Dermis microvascular lymphatic vessel endothelial cell (primary cell): ENCODE measurements at places on chromosomes 16 and 17. TPM values are rescaled to one million over a fixed set of nuclear protein-coding genes. Genes with fewer than 3 reads are reported as not detected.
A peak's percentile ranks its signal among the peaks of the same experiment; 100 is the strongest.

- no peak for DNase-seq
Observed at GRCh38 chr17:82242698-82242976, 13.8 kb downstream of the SLC16A3 start.

GRCh38 chr16:50797456-50797855 is 55.6 kb downstream of the CYLD start:
- no peak for DNase-seq

GRCh38 chr16:48076455-48077012 is 79.3 kb downstream of the ABCC12 start:
- DNase-seq, result peak; percentile 29

DNA sequence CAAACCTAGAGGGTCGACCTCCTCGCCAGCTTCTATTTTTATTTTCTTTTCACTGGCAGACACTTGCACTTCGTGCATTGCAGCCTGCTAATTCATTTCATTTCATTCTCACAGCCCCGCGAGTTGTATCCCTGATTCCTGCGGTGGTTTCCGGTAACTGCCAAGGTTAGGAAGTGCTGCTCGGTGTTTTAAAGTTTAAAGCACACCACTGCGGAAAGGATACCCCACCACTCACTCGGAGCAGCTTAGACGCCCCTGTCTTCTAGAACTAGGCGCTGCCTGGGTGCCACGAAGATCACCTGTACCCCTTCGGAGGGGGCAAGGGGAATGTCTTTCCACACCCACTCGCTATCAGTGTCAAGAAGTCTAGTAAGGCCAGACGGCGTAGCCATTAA is 509 bp downstream of the CNEP1R1 start:
- DNase-seq, result no peak

The KRT222 gene
- 0.13 TPM in 2 replicates for total RNA-seq

The VASN gene
- 0.39 and 1.8 TPM in 2 replicates for total RNA-seq

The IQCK gene
- 8.2 and 13.1 TPM in 2 replicates for total RNA-seq

The IGFBP4 gene
- total RNA-seq, result 189 and 415 TPM in 2 replicates

- DNase-seq, result no peak
Observed at GRCh38 chr16:89019511-89019910, 42.5 kb upstream of the CBFA2T3 start.

- DNase-seq, result no peak
Observed at GRCh38 chr17:51537996-51538550, 277.7 kb downstream of the UTP18 start.

DNA sequence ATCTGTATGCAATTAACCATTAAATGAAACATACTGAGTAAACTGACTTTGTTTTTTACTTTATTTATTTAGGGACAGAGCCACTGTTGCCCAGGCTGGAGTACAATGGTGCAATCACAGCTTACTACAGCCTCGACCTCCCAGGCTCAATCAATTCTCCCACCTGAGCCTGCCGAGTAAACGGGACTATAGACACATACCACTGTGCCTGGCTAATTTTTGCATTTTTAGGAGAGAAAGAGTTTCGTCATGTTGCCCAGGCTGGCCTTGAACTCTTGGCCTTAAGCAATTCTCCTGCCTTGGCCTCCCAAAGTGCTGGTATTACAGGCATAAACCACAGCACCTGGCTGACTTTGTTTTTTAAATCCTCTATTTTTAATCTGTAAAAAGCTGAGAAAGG is 42.6 kb downstream of the ANKFY1 start:
- no peak for DNase-seq

The MEIOB gene
- not detected in 2 replicates for total RNA-seq

DNA sequence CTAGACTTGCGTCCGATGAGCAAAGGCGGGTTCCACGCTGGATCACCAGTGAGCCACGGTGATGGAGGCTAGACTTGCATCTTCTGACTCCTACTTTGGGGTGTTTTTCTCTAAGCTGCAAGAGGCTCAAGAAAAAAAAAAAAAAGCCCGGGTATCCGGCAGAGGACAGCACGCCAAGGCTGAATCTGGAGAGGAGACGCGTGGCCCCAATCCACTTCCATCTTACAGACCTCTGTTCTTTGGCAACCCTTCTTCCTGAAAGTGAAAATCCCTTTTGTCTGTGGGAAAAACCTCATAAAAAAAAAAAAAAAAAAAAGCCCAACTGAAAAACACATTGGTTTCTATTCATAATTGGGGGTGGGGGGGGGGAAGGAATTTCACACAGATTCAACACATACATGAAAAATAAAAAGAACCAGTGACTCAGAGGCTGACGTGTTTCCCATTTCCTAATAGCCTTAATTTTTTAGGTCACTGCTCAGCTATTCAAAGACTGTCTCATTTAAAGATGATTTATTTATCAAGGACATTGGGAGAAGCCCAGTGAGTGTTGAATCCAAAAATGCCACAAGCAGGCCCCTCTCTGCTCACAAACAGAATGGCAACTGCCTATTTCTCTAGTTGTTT is 258.3 kb downstream of the FOXL1 start:
- peak; percentile 92 for DNase-seq

The RND2 gene
- total RNA-seq, result 0.13 and 0.25 TPM in 2 replicates

The ZNF750 gene
- total RNA-seq, result under 0.01 TPM in 2 replicates

The SPECC1 gene
- total RNA-seq, result 0.51 and 1.0 TPM in 2 replicates

The ALOX12B gene
- not detected in 2 replicates for total RNA-seq

The CSH1 gene
- total RNA-seq, result not detected in 2 replicates
